Left cardiac atrium (tissue), 4 donors: ENCODE measurements at places on chromosomes 2 and 18. TPM values are rescaled to one million over a fixed set of nuclear protein-coding genes. Genes with fewer than 3 reads are reported as not detected.

The STARD6 gene
- total RNA-seq: not detected

The KLHL29 gene
- 3.3 TPM for total RNA-seq

The IL36G gene
- not detected for total RNA-seq

The M1AP gene
- 0.65 TPM for total RNA-seq
